ENCODE measurements at places on chromosomes 4 and X.

DNA sequence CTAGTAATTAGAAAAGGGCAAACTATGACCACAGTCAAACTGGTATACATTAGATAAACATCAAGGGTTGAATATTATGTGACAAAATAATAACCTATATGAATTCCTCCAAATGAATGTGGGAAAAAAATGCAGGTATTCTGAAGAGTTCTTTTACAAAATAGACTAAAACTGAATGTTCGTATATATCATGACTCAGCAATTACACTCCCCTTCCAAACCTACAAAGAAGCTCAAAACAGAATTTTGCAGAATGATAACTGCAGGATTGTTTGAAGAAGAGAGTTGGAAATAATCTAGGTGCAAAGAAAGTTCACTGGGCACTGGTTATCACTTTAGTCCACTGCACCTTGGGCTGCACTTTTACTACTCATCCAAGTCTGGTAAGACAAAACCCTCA, 134.1 kb downstream of the GABRG1 start:
- no peak for DNase-seq

DNA sequence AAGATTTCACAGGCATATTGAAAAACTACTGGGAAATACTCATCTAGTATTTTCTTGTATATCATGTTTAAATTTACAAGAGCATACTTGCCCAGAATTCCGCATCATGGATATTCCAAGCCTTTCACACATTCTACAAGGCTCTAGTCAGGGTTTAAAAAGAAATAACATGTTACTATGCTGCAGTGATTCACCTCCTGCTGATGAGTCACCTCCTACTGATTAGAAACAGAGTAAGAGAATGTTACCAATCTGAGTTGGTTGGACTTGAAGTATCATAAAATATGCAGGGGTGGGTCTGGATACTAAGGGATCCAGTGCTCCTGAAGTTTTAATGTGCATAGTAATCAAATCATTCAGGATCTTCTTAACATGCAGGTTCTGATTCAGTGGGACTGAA, 192.0 kb upstream of the ANK2 start:
- DNase-seq = no peak

- no peak for DNase-seq
Measured at GRCh38 chr4:106369456-106370060, 980 bp upstream of the GIMD1 start.

- no peak for DNase-seq
Measured at GRCh38 chr4:3209551-3210325, 39.2 kb upstream of the MSANTD1 start.

DNA sequence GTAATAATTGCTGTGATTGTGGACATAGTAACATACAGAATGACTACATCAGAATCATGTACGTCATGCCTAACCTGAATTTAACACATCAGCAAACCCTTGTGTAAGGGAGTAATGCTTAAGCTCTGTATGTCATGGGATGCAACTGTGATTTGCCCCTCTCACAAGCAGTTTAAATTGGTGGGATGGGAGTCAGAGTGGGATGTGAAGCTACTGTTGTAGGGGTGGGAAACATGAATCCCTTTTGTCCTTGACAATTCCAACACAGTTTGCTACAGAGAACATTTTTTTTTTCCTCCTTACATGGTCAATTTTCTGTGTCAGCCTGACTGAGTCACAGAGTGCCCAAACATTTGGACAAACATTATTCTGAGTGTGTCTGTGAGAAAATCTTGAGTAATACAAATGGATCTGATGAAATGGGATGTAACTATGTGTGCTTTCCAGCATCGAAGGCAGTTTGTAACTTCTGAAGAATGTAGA, 392.8 kb downstream of the GPM6A start:
- DNase-seq = no peak

DNA sequence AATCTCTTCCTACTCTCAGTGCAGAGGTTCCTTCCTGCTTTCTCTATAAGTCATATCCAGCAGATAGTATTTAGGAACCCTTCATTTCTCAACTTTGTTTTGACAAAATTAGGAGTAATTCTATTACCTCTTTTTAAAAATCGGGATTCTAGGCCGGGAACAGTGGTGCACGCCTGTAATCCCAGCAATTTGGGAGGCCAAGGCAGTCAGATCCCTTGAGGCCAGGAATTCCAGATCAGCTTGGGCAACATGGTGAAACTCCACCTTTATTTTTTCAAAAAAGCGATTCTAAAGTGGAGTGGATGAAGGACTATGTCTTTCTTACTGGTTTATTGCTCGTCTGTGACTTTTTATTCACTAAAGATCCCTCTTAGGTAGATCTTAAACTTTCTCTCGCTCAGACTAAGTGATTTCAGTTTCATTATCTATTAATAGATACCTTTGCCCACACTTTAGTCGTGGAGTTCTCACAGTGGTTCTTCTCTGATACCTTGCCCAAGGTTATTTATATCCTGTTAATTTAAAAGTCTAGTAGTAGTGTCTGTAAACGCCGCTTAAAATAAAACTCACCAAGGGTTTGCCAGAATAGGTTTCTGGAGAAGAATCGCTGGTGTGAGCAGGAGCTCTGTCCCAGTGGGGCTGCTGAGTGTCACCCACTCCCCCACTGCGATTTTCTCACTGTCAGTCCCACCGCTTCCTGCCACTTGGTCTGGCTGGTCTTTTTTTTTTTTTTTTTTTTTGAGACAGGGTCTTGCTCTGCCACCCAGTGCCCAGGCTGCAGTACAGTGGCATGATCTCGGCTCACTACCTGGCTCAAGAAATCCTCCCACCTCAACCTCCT, 27.0 kb upstream of the TMEM131L start:
- DNase-seq = no peak

GRCh38 chr4:57157596-57158137, 47.5 kb upstream of the IGFBP7 start:
- DNase-seq = no peak

GRCh38 chrX:40300286-40300890, 202.6 kb upstream of the BCOR start:
- peak; percentile 66 for DNase-seq

DNA sequence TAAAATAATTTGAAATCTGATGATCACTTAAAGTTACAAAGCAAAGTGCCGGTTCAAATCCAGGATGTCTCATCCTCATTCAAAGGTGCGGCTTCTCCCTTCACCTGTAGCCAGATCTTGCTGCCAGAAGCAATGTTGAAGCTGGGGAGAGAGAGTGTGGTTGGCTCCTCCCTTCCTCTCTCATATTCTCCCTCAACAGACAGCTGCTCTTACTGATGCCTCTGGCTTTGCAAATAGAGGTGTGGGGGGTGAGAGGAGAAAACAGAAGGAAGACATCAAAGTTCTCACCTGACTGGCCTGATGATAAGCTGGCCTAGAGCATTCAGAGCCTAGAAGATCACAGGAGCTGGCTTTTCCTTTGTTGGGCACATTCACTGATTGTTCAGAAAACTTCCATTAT, 28.3 kb upstream of the BTC start:
- DNase-seq = no peak

DNA sequence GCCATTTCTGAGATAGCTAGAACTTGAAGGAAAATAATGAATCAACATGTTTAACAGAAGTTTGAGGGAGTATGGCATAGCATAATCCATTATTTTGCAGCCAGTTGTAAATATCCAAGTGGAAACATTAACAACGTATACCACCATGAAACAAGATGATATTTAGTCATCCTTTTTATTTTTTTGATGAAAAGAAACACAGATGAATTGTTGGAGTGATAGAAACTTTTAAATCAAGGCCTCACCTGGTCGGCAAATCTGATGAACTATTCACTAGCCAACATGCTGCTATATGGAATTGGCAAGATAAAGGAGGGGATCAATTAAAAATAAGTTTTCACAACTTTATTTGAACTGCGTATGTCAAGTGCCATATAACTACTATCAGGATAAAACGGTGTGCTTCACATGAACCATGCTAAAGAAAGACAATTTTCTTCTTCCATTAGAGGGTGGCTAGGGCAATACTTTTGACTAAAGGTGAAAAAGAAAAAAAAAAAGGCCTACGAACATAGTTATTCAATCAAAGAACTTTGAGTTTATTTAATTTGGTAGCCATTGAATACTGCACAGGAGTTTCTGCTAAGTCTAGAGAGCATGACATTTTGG, 510.7 kb downstream of the SPOCK3 start:
- no peak for DNase-seq

GRCh38 chr4:52912608-52913007, 50.5 kb downstream of the RASL11B start:
- no peak for DNase-seq

DNA sequence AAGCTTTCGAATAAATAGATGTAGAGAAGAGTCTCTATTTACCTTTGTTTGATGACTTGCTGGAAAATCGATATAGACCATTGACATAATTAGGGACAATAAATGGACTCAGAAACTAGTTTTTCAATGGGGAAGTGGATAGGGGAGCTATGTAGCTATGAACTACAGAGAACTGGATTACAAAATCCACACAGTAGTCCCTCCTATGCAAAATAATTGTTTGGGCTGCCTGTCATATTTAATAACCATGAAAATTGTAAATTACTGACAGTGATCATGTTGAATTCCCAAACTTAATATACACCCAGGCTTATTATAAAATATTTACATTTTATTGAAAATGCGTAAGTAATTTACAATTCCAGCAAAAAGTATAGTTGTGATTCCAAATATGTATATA, 333.1 kb upstream of the FAM241A start:
- no peak for DNase-seq

DNA sequence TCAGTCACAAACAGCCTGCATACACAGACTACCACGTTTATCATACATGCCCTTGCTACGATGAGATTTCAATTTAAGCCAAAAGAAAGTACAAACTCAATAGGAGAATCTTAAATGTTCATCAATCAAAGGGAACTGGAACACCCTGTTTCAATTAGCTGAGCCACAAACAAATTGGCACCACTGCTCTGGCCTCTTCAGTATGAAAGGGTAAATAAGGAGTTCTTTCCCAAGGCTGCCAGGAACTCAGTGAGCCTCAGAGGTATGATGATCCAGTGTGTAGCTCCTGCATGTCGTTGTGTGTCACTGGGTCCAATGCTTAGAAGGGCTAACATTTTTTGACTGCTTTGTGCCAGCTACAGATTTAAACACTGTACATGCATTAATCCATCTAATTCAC, 5.4 kb downstream of the RNF150 start:
- DNase-seq = no peak

DNA sequence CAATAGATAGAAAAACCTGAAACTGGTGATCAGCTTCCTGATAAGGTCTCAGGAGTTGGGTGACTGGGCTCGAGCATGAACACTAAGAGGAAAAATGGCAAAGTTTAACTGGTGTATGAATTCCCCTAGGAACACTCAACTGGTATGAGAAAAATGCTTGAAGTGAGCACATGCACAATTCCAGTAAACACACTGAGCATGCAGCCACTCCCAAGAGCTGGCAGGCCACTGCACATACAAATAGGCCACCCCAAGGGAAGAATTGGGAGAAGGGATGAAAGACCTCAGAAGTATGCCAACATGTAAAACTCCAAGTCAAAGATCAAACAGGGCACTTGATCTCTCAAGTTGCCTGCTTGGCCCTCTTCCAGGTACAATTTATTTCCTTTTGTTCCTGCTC, 45.4 kb upstream of the GNPDA2 start:
- DNase-seq = no peak

DNA sequence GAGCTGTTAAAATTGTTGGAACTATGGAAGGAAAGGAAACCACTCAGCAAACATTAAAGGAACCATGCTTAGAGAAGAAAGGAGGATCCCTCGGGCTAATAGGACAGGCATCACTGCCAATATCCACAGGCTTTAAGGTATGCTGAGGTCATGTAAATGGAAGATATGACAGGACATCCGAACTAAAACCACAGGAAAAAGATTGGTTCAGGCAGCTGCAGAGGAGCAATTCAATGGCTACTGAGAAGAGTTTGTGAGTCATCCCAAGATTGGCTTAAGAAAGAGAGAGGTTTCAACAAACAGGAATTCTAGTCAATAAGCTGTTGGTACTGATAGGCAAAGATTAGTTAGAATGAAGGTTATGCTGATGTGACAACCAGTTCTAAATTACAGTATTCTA, 106.4 kb upstream of the FAM241A start:
- no peak for DNase-seq

- DNase-seq = no peak
Measured at GRCh38 chrX:129039176-129039575, 484.1 kb downstream of the SMARCA1 start.

- DNase-seq = no peak
Measured at GRCh38 chrX:52437212-52437611, 58.4 kb upstream of the XAGE1A start.
